ENCODE measurements at places on chromosomes 11 and 22. TPM values are rescaled to one million over a fixed set of nuclear protein-coding genes. Genes with fewer than 3 reads are reported as not detected.
A peak's percentile ranks its signal among the peaks of the same experiment; 100 is the strongest.

GRCh38 chr11:102604011-102604410 is 21.1 kb downstream of the MMP20 start:
- H3K27me3 ChIP-seq: no peaks in the 10 kb centered on the region
- DNase-seq: no peak
- H3K4me3 ChIP-seq: no peak overlapping the region
- no peak overlapping the region for H3K27ac ChIP-seq
- no peaks in the 10 kb centered on the region for H3K36me3 ChIP-seq

DNA sequence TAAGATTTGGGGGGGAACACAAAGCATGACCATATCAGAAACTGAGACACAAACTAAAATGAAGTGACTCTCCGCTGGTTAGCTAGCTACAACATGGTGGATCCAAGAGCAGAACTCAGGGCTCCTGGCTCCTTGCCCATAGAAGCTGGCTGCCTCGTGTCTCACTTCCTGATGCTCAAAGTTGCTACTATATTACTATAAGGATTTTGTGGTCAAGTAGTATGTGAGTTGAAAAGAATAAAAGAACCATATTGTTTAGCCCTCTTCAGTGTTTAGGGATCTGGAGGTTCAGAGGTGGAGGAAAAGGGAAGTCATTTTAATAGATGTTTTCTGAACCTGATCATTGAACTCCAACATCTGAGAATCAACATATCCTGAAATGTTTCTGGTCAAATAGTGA is 16.9 kb upstream of the SIK2 start:
- H3K4me3 ChIP-seq: no peak overlapping the region
- H3K27me3 ChIP-seq: no peaks in the 10 kb centered on the region
- no peak overlapping the region for H3K27ac ChIP-seq
- no peak for DNase-seq
- H3K36me3 ChIP-seq: no peaks in the 10 kb centered on the region

DNA sequence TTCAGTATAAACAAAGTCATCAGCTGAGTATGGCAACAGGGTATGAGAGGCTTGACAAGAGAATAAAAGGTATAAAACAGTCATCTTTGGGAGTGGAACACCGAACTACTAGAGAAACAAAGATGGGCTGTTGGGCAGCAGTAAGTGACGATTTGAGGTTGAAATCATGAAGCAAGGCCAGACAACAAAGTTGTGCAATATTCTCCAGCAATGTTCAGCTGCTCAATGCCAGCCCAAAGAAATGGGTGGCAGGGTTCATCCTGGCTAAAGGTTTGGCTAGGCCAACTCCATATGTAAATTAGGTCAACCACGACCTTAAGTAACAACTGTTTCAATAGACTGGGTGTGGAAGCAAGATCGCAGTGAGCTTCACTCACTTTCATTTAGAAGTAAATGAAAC is 6.2 kb downstream of the APIP start:
- H3K36me3 ChIP-seq: no peaks in the 10 kb centered on the region
- peaks cover 28% of the 10 kb centered on the region for H3K4me1 ChIP-seq
- no peaks in the 10 kb centered on the region for H3K27me3 ChIP-seq
- DNase-seq: no peak
- H3K27ac ChIP-seq: peak overlapping the region; percentile 17

Gene TMEM191B
- 1.2 TPM for polyA plus RNA-seq

Gene C11orf87
- polyA plus RNA-seq: not detected

- H3K4me3 ChIP-seq: no peak overlapping the region
- no peaks in the 10 kb centered on the region for H3K27me3 ChIP-seq
- H3K36me3 ChIP-seq: peaks cover 53% of the 10 kb centered on the region
Observed at GRCh38 chr11:33347490-33348125, 90.4 kb downstream of the HIPK3 start.

- no peak for DNase-seq
- no peaks in the 10 kb centered on the region for H3K36me3 ChIP-seq
- H3K4me1 ChIP-seq: no peaks in the 10 kb centered on the region
- H3K27me3 ChIP-seq: no peaks in the 10 kb centered on the region
- H3K4me3 ChIP-seq: no peak overlapping the region
Observed at GRCh38 chr11:13897646-13898276, 64.8 kb upstream of the SPON1 start.

Gene BEST1
- polyA plus RNA-seq: 1.2 TPM

DNA sequence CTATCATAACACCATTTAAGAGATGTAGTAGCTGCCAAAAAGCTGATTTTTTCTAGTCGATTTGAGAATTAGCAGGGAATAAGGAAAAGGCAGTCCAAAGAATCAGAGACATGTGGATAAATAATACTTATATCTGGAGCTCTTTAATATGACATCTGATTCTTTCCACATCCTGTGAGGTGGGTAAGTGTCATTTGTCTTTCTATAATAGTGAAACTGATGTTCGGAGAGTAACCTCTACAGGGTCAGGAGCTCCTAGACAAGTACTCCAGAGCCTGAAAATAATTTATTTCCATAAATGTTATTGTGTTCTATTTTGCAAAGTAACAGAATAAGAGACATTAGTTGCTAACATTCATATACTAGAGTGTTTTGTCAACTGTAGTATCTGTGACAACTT is 367.6 kb downstream of the DYNC2H1 start:
- H3K27ac ChIP-seq: no peak overlapping the region
- H3K4me1 ChIP-seq: no peaks in the 10 kb centered on the region
- H3K36me3 ChIP-seq: no peaks in the 10 kb centered on the region
- H3K27me3 ChIP-seq: no peaks in the 10 kb centered on the region
- H3K4me3 ChIP-seq: no peak overlapping the region

Gene APOBEC3B
- 2.4 TPM for polyA plus RNA-seq

GRCh38 chr11:1277936-1278512 is 31.4 kb downstream of the TOLLIP start:
- no peaks in the 10 kb centered on the region for H3K4me1 ChIP-seq
- no peak overlapping the region for H3K27ac ChIP-seq
- peaks cover 2% of the 10 kb centered on the region for H3K36me3 ChIP-seq
- H3K27me3 ChIP-seq: no peaks in the 10 kb centered on the region

DNA sequence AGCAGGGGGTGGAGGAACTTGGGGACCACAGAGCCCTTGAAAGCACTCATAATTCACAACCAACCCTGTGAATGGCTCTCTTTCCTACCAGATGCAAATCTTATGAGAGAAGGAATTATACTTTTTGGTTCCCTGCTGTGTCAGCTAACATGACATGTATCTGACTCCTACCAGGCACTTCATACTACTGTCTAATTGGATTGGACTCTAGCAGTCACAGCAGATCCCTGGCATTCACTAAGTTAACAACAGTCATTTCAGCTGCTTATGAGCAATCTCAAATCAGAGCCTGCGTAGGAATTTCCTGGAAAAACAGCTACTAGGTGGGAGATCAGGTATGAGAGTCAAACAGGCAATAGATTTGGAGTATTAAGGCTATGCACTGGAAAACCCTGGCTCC is 11.1 kb upstream of the ENDOD1 start:
- H3K4me1 ChIP-seq: peaks cover 15% of the 10 kb centered on the region
- DNase-seq: no peak
- no peaks in the 10 kb centered on the region for H3K36me3 ChIP-seq
- no peaks in the 10 kb centered on the region for H3K27me3 ChIP-seq
- no peak overlapping the region for H3K27ac ChIP-seq

GRCh38 chr11:122273476-122274191 is 157.6 kb upstream of the BLID start:
- no peaks in the 10 kb centered on the region for H3K27me3 ChIP-seq
- H3K36me3 ChIP-seq: no peaks in the 10 kb centered on the region
- no peak overlapping the region for H3K4me3 ChIP-seq
- H3K27ac ChIP-seq: no peak overlapping the region

Gene AMBRA1
- 6.8 TPM for polyA plus RNA-seq

Gene SCN3B
- 0.87 TPM for polyA plus RNA-seq

GRCh38 chr11:45168366-45169130 is 22.1 kb downstream of the PRDM11 start:
- peaks cover 4% of the 10 kb centered on the region for H3K4me1 ChIP-seq
- H3K36me3 ChIP-seq: no peaks in the 10 kb centered on the region
- DNase-seq: no peak
- H3K4me3 ChIP-seq: no peak overlapping the region
- H3K27ac ChIP-seq: no peak overlapping the region

DNA sequence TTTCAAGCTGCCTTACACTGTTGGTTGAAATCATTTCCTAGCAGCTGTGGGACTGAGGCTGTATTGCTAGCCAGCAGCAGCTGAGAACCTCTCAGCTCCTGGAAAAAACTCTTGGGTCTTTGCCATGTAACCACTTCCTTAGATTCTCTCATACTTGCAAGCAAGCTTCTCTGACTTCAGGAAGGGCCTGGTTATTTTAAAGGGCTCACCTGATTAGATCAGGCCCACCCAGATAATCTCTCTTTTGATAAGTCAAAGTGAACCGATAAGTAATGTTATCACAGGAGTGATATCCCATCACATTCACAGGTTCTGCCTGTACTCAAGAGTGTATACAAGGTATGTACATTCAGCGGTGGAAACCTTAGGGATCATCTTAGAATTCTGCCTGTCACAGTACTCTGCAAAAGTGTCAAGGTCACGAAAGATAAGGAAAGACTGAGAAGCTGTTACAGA is 7.4 kb upstream of the CLPB start:
- DNase-seq: no peak
- no peaks in the 10 kb centered on the region for H3K36me3 ChIP-seq
- no peaks in the 10 kb centered on the region for H3K27me3 ChIP-seq
- no peak overlapping the region for H3K4me3 ChIP-seq

DNA sequence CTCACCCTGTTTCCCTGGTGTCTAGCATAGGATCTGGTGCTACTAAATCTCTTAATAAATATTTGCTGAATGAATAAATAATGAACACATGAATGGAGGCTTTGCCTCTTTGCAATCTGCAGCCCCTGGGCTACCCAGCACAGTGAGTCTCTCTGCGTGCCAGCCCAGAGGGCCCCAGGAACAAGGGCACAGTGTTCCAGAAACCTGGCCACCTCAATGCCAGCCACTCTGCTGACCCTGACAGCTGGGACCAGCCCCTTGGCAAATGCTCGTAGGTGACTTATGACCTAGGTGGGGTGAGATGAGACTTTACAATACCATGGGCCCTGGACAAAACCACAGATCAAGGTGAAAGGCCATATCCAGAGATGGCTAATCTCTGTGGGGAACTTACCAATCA is 31.6 kb downstream of the UQCR10 start:
- H3K4me1 ChIP-seq: peaks cover 17% of the 10 kb centered on the region
- DNase-seq: no peak
- no peaks in the 10 kb centered on the region for H3K36me3 ChIP-seq
- no peaks in the 10 kb centered on the region for H3K27me3 ChIP-seq
- peak overlapping the region; percentile 65 for H3K27ac ChIP-seq
- no peak overlapping the region for H3K4me3 ChIP-seq

Gene PRR33
- not detected for polyA plus RNA-seq

Measured in pancreas (tissue), 10 donors.